ENCODE measurements at places on chromosomes 13 and 19.

- DNase-seq, result no peak
Observed at GRCh38 chr13:25253702-25254101, 33.6 kb downstream of the MTMR6 start.

GRCh38 chr19:47106821-47107201 lies 6.8 kb downstream of the ZC3H4 start:
- DNase-seq, result no peak

GRCh38 chr13:43304945-43305344 lies 281.6 kb downstream of the DNAJC15 start:
- DNase-seq, result no peak

DNA sequence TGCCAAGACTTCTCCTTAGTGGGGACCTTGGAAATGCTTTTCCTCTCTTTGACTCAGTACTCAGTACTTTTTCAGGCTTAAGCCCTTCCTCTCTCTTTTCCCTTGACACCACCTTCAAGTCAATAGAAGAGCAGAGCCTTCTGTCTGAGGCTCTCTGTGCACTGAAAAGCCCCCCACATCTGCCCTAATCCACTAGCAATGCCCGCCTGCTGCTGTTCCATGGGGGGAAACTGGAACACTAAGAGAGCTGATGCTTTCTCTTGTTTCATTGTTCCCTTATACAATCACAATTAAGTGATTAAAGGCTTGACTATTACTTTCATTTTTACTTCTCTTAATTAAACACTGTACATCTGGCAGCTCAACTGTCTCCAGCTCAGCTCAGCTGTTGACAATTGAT lies 254.5 kb downstream of the SLITRK6 start:
- no peak for DNase-seq

GRCh38 chr19:30969591-30969990 lies 379.6 kb downstream of the TSHZ3 start:
- no peak for DNase-seq

DNA sequence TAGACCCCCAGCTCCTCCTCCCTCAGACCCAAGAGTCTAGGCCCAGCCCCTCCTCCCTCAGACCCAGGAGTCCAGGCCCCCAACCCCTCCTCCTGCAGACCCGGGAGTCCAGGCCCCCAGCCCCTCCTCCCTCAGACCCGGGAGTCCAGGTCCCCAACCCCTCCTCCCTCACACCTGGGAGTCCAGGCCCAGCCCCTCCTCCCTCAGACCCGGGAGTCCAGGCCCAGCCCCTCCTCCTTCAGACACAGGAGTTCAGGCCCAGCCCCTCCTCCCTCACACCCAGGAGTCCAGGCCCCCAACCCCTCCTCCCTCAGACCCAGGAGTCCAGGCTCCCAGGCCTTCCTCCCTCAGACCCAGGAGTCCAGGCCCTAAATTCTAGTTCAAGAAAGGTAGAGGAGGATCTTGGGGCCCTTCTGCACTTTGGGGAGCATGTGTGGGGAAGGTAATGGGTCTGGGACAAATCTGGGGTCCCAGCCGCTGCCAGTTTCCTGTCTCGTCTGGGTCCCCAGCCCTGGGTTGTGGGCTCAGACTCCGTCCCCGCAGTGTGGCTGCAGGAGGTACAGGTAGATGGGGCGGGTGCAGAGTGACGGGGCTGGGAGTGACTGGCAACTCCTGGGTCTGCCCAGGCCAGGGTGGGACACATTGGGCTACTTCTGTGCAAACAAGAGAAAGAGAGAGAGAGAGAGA lies 3.2 kb upstream of the TMEM190 start:
- no peak for DNase-seq

- peak; percentile 53 for DNase-seq
Observed at GRCh38 chr19:49148784-49149651, 6.2 kb downstream of the HRC start.

GRCh38 chr19:29880498-29881081 lies 61.4 kb upstream of the URI1 start:
- no peak for DNase-seq

GRCh38 chr19:35955881-35956634 lies 19.9 kb downstream of the LRFN3 start:
- no peak for DNase-seq

DNA sequence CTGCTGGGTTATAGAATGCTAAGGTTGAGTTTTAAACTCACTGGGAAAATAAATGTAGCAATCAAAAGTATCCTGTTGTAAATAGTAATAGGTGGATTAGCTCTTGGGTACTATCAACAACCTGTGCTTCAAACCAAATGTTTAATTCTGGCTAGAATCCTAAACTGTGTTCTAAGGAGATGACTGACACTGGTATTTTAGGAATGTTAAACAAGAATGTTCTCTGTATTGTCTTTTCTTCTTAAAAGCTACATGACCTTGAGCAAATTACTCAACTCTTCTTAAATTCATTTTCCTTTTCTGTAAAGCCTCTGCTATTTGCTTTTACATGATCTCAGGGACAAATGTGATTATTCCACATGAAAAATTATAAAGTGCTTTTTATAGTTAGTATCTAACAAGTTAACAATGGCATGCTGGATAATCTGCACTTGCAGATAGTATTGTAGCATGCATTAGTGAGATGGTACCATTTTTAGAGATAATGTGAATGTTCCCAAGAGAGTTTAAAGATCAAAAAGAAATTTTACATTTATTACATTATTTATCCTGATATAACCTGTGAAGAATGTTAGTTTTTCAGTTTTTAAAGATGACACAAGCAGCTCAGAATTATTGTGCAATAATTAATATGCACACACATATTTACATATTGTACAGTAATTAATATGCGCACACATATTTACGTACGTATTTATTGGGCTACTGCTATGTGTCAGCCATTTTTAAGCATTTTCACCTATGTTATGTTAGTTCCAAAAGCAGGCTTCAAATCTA lies 13.6 kb upstream of the EPSTI1 start:
- DNase-seq, result no peak

GRCh38 chr19:1131718-1132551 lies 28.1 kb downstream of the GPX4 start:
- DNase-seq, result no peak

- DNase-seq, result no peak
Observed at GRCh38 chr13:30002577-30002976, 152.2 kb upstream of the UBL3 start.

GRCh38 chr19:49434907-49435583 lies 6.3 kb downstream of the SLC17A7 start:
- DNase-seq, result no peak

GRCh38 chr19:12833738-12834565 lies 427 bp downstream of the RTBDN start:
- no peak for DNase-seq

DNA sequence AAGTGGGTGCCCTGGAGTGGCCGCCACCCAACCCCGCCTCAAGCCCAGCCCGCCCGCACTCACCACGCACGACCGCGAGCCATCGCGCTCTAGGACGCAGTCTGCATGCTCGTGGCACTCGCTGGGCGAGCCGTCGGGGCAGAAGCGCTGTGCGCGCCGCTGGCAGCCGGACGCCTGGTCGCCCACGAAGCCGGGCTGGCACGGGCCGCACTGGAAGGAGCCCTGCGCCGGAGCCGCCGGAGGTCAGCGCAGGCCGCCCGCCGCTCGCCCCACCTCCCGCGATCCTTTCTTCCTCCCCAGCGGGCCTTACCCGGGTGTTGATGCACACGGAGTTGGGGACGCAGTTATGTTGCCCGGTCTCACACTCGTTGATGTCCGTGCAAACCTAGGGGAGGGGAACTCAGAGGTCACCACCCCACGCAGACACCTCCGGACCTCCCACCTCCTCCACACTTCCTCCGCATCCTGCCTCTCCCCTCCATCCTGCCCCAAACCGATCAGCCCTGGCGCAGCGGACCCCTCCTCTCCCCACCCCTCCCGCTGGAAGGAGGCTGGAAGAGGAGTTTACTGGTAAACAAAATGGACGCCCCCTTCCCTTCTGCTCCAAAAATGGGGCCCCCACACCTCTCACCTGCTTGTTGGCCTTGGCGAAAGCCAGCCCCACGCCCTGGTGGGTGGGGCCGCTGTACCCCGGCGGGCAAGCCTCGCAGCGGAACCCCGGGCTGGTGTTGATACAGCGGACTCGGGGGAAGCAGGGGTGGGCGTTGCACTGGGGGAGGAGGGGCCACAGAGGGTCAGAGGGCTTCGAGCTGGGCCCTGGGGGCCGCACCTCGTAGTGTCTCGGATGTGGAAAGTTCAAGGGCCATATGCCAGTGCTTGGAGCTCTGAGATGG lies 2.3 kb downstream of the COMP start:
- no peak for DNase-seq

DNA sequence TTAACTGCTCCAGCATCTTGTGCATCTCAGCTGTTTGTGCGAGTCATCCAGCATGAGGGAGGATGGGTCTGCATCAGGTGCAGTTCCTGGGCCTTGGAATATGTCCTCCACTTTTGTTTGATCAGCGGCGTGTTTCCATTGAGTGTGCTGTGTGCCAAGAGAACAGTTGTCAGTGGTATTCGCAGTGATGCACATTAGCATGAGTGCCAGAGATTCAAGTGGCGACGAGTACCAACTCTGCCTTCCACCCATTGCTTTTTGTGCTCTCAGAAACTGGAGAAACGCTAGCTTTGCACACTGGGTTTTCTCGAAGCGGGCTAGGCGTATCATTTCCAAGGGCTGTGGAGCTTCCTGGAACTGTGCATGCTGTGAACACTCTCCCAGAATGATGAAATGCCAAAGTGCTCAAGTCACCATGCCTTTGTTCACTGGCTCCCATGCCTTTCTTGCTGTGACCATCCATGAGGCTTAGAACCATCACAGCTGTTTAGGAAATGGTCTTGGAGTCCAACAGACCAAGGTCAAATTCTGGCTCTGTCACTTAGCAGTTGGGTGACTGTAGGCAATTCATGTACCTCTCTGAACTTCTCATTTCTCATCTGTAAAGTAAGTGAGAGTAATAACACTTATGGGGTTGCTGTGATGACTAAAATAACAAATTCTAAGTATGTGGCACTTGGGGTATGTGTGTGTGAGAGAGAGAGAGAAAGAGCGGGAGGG lies 18.4 kb downstream of the LRCH1 start:
- no peak for DNase-seq

DNA sequence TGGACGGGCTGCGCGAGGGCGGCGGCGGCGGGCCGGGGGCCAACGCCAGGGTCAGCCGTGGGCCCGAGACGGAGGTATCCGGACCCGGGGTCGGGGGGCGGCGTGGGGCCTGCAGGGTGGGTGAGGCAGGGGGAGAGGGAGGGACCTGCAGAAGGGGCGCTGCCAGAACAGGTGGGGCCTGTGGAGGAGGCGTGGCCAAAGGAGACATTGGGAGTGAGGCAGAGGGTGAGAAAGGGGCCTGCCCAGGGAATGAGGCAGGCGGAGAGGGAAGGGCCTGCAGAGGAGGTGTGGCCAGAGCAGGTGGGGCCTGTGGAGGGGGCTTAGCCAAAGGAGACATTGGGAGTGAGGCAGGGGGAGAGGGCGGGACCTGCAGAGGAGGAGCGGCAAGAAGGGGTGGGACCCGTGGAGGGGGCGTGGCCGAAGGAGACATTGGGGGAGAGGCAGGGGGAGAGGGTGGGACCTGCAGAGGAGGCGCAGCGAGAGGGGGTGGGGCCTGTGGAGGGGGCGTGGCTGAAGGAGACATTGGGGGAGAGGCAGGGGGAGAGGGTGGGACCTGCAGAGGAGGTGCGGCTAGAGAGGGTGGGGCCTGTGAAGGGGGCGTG lies 4.2 kb downstream of the PRR36 start:
- DNase-seq, result no peak

- DNase-seq, result no peak
Observed at GRCh38 chr19:17943274-17944221, 10.7 kb downstream of the CCDC124 start.

GRCh38 chr13:34459856-34460255 lies 482.2 kb upstream of the NBEA start:
- no peak for DNase-seq

DNA sequence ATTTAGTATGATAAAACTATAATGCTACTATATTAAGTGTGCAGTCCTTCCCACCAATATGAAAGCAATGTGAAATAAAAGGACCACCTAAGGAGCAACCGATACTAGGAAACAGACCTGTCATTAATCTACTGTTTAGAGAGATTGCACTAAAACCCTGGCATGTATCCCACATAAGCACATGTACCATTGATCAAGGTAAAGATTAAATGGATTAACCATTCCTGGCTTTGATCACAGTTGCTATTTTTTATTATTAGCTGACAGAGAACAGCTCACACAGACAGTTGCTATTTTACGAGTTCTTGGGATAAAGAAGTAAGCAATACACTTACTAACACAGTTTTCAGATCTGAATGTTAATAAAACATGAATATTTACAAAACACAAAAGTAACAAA lies 57.7 kb upstream of the ZDHHC20 start:
- DNase-seq, result no peak

- no peak for DNase-seq
Observed at GRCh38 chr13:108213946-108214345, 1.4 kb downstream of the LIG4 start.

DNA sequence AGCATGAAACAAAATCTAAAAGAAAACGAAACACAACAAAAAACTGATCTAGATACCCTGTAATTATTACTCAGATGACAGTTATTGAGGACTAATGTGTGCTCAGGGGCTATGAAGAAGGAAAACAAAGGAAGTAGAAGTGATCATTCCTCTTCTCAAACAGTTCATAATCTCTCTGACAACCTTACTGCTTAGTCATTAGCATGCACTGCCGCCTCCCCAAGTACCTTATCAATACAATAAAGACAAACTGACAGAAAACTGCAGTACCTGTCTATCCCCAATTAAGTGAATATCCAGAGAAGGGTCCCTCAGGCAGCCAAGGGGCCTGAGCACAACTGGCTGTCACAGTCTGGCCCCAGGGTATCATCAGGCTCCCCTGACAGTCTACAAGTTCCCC lies 22.0 kb upstream of the POU4F1 start:
- DNase-seq, result no peak

DNA sequence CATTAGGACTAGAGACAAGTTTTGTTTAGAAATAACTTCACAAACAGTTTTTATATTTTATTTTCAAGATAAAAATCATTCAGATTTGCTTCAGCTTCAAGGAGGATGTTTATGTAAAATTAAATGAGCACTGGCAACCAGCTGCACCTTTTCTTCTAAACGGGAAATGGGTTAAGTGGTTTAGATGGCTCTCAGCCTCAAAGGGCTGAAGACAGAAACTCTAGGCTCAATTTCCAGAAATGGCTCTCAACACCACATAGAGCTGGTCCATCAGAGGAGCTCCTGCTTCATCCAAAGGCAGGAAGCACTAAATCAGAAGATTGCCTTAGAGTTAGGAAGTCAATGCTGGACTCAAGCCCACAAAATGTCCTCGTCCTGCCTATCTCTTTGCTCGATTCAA lies 74.7 kb downstream of the ZNF429 start:
- no peak for DNase-seq

GRCh38 chr13:108419768-108420167 lies 150.2 kb downstream of the TNFSF13B start:
- no peak for DNase-seq

Data from Panc1 (cell line).